CD4-positive, CD25-positive, alpha-beta regulatory T cell (primary cell): ENCODE measurements at places on chromosomes 3 and 15. TPM values are rescaled to one million over a fixed set of nuclear protein-coding genes. Genes with fewer than 3 reads are reported as not detected.

The LRRN1 gene
- 0.44 TPM for total RNA-seq

The CADM2 gene
- total RNA-seq, result not detected

GRCh38 chr15:25783607-25784540 is 79.3 kb downstream of the ATP10A start:
- no peak for DNase-seq

- no peak for DNase-seq
Measured at GRCh38 chr3:195543500-195544229, 540 bp upstream of the PPP1R2 start.

The GOLGA8G gene
- not detected for total RNA-seq

DNA sequence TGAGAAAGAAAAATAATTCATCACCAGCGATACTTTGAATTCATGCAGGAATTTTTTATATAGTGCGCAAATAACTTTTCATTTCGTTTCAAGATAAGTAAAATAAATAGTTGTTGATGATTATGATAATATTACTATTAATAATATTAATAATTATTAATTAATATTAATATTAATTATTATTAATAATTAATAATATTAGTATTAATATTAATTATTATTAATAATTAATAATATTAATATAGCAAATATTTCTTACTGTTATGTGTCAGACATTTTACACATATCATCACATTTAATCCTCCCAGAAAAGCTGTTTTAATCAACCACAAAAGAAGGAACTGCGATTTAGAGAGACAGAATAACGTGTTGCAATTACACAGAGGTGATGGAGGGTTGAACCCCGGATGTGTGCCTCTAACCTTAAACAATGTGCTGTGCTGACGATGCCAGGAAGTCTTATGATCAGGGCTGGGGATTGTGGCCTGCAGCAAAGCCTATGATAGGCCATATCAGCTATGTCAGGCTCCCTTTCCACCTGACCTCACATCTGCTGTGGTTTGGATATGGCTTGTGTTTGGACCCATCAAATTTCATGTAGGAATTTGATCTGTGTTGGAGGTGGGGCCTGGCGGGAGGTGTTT is 263.5 kb upstream of the NR2F2 start:
- DNase-seq, result no peak

GRCh38 chr15:23395030-23395692 is 40.6 kb downstream of the GOLGA8S start:
- no peak for DNase-seq

The FETUB gene
- total RNA-seq, result not detected

The SNX4 gene
- 24.6 TPM for total RNA-seq

GRCh38 chr3:15768421-15769255 is 29.1 kb downstream of the ANKRD28 start:
- no peak for DNase-seq

The CTXND1 gene
- total RNA-seq, result not detected

- no peak for DNase-seq
Measured at GRCh38 chr3:177337541-177338331, 140.5 kb upstream of the TBL1XR1 start.

The KIAA1143 gene
- 31.3 TPM for total RNA-seq

DNA sequence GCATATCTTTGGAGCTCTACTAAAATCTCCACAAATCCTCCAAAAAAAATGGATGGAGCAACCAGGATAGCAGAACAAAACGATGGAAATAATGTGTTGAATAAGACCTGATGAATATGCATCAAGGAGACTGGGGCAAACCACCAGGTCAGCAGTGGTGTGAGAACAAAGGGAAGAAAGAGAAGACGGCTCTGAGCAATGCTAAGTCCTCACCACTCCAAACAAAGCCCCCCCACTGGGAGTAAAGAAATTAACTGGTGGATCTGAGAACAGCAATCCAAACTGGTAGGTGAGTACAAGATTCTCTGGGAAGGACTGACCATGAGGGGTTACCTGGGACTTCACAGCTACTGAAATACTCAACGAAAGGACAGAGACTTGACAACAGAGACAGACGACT is 977.3 kb downstream of the TBL1XR1 start:
- DNase-seq, result no peak
